ENCODE measurements at places on chromosomes 12 and 14.

DNA sequence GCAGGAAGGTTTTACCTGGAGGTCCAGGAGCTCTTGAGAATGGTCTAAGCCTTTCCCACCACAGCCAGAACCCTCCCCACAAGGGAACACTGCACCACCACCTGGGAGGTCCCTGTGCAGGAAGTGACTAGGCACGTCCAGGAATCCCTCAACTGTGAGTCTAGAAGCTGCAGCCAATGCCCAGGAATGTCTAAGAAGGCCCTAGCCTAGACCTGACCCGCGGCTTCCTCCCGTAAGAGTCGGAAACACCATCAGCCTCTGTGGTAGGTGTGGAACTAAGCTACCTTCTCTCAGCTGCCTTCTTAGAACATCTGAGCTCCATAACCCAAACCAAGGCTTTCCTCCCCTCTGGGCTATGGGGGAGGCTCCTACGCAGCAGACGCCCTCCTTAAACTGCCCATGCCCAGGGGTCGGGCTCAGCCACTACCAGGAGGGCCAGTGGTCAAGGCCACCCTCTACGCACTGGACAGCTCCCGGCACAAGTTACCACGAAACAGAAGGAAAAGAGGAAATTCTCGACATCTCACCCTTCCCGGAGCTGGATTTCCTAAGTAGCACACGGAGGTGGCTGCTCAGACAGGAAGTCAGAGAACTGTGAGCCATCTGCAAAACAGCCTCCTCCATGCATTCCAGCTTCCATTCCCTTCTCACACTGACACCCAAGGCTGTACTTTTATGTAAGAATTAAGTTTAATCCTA lies 25.5 kb downstream of the ZFYVE21 start:
- DNase-seq = no peak

DNA sequence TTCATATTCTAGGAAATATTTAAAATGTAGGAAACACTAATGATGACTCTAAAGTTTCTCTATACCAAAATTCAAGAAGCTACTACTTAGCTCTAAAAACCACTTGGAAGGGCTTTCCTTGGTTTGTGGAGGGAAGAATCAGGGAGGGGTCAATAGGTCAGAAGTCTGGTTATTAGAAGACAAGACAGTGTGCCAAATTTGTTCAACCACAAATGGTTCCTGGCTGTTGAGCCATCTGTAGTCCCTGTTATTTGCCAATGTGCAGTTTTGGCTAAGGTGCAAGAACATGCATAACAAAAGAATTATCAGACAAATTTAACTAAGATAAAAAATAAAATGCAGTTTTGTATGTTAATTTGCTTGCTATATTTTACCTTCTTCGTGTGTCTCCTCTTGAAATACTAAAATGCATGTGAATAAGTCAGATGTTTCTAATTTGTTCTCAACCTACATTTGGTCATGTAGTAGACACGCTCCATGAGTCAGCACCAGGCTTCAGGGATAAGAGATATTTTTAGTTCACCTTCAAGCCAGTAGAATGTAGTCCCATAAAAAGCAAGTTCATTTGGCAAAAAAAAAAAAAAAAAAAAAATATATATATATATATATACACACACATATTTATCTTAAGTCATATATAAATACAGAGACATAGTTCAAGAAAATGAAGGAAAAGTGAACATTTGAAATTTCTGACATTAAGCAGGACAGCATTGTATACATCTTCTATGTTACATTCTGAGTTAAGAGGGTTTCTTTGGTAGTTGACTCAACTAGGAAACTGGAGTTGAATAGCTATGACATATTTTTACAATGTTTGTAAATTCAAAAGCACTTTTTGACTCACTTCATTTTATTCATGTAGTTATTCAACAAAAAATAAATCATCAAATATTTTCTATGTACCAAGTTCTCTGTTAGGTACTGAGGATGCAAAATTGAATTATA lies 123.3 kb downstream of the KCNC2 start:
- no peak for DNase-seq

GRCh38 chr14:67413806-67414769 lies 2.1 kb upstream of the PLEK2 start:
- no peak for DNase-seq

DNA sequence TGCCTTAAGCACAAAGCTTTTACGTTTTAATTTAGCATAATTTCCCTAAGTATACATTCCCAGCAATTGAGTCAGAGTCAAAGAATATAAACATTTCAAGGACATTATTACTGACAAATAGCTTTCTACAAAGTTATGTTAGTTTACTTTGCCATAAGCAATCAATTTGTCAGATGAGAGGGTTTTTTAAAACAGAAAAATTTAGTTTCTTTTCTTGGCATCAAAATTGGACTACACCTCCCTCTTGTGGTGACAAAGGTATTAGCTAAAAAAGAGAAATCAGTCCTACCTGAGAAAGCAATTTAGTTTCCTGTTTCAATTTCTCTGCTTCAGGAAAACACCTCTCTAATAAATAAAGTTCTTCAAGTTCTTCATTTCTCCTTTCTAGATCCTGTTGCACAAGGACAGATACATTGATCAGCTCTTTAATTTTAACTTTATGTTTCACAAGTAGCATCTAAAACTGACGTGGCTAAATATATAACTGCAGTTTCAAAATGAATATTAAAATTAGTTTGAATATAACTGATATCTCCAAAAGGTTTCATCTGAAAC lies 39.9 kb downstream of the DNAI7 start:
- no peak for DNase-seq

Measured in activated CD8-positive, alpha-beta memory T cell treated with anti-CD3 and anti-CD28 coated beads for 24 hours (primary cell).